AG09309 (cell line): ENCODE measurements at places on chromosomes 2 and 18.

DNA sequence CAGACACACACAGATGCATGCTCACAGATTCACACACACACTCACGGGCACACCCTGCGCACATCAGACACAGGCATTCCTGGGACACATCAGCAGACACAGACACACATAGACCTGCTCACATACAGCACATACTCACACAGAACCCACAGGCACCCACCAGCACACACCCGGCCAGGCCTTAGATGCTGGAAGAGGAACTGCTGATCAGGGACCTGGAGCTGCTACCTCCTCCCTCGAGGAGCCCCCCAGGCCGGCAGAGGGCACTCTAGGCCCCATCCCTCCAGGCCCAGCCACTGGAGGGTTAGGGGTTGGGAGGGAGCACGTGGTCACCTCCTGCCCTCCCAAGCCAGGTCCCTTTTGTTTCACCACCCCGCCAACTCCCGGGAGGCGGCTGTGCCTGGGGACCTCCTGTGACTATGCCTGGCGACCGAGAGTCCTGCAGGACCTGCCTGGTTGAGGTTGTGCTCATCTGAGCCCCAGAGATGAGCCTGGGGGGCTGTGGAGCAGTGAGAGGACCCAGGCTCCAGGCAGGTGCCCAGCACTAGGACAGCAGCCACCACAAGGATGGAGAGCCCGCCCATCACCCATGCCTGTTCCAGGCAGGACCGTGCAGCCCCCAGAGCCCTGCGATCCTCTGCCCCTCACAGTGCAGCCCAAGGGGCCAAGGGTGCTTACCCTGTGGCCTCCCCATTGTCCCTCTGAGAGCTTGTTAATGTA is 21.0 kb upstream of the PTMA start:
- no peak for DNase-seq

- no peak for DNase-seq
These were observed 418.8 kb upstream of the HNRNPA3 start for GRCh38 chr2:176793792-176794191.

- DNase-seq: no peak
These were observed 20.7 kb downstream of the TANC1 start for GRCh38 chr2:158989165-158989564.

GRCh38 chr2:205758500-205758899 is 76.2 kb downstream of the NRP2 start:
- DNase-seq: no peak

DNA sequence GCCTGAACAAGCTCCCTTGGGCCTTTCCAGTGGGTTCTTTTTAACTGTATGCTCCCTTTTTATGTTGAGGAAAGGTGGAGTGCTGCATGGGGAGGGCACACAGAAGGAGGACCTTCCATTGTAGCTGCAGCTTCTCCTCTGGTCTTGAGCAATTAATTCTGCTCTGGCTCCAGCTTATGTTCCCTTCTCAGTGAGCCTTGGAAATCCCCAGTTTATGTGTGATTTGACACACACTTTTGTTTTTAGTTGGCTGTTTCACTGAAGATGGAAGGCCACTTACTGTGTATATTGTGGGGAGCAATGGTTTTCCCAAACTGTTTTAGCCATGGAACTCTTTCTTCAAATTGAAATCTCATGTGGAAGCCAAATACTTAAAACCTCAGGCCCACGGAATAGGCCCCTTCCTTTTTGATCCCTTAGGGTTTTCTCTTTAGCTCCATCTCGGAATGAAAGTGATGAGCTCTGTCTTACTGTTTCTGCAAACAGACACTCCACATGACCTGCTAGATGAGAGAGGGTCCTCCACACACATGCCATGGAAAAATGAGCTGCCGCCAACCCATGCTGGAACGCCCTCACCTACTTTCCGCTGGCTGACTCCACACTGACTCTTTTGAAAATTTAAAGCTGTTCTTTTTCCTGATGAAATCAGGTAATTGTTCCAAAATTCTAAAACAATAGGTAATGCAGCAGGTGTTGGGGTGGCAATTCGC is 280.9 kb upstream of the SIX2 start:
- no peak for DNase-seq

- DNase-seq: peak; percentile 24
These were observed 43.8 kb upstream of the KCNE4 start for GRCh38 chr2:223008162-223008561.

- DNase-seq: no peak
These were observed 373.8 kb upstream of the SYT4 start for GRCh38 chr18:43651057-43651456.

DNA sequence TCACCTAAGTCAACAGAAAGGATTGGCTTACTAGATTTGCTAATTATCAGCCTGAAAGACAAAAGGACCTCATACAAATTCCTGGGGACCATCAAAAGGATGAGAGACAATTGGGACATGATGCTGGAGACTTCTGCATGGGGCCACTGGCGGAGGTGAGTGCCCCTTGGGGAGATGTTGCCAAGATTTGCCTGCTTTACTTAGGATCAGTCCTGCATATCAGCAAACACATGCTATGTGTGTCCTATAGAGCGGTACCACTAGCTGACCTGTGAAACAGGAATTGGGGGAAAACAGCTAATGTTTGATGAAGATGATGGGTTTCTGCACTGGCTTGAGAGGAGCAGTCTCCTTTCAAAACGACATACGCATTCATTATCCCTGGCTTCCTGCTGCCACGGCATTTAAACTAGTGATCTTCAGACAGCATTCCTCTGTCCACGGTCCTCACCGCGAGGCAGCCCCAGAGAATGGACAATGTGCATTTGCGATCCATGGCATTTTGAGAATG is 104.2 kb downstream of the TGIF1 start:
- DNase-seq: no peak

- DNase-seq: no peak
These were observed 81.9 kb downstream of the TMEM131 start for GRCh38 chr2:97913846-97914245.

DNA sequence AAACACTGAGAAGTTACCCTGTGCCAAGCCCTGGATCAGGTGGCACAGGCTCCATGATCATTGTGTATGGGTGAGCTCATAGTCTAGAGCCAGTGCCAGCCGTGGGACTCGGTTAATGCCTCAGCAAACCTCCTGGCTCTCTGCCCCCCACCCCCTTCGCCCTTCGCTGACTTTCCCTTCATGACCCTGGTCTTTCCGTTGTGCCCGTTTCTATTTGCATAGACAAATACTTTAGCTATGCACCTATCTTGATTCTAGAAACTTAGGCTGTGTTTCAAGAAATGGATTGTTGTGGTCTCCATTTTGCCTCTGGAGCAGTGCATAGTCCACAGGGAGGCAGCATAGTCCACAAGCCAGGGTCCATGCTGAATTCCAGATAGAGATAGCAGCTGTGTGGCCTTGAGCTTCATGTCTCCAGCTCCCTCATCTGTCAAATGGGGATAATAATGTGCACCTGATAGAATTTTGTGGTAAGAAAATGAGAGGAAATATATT is 44.8 kb upstream of the KDM3A start:
- DNase-seq: no peak

GRCh38 chr2:25256488-25256875 is 85.2 kb downstream of the DNMT3A start:
- no peak for DNase-seq
